K562 (cell line): ENCODE measurements at places on chromosomes 1 and 21. TPM values are rescaled to one million over a fixed set of nuclear protein-coding genes. Genes with fewer than 3 reads are reported as not detected.

GRCh38 chr1:71068325-71069240 lies 12.3 kb downstream of the ZRANB2 start:
- no peak for DNase-seq

GRCh38 chr1:244735876-244736561 lies 83.1 kb downstream of the DESI2 start:
- DNase-seq, result no peak

GRCh38 chr1:11842154-11843041 lies 5.2 kb downstream of the NPPA start:
- DNase-seq, result peak; percentile 93

DNA sequence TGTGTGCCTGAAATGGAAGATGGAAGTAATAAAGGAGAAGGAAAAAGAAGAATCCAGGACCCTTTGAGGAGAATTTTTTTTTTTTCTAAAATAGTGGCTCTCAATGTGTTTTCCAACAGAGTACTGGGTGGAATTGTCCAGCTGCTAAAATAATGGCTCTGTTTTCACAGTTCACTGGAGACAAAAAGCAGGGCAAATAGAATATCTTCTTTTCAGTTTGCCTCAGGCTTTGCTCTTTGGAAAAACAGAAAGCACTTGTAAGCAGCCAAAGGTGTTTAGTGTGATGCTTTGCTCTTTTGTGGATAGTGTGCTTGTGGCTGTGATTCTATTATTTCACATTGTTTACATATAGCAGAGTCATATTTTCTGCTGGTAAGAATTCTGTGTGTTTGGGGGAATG lies 77.4 kb upstream of the MROH9 start:
- DNase-seq, result no peak

- DNase-seq, result no peak
Observed at GRCh38 chr1:99963041-99963795, 6.6 kb upstream of the SLC35A3 start.

DNA sequence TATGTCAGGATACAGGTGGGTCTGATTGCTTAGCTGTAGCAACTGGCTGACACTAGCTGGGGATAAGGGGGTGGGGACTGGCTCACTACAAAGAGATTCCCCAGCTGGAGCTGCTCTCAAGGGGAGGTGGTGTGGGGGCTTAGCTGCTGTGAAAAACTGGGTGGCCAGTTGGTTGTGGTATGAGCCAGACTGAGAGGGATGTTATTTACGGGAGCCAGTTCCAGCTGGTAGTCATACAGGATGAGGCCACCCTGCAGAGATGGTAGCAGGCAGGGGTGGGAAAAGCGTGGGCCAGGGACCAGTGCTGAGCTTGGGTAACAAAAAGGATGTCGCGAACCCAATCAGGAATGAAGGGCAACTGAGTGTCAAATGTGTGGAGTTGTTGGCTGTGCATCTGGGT lies 204.0 kb upstream of the C21orf91 start:
- no peak for DNase-seq

- no peak for DNase-seq
Observed at GRCh38 chr1:51578383-51579109, 38.3 kb upstream of the OSBPL9 start.

DNA sequence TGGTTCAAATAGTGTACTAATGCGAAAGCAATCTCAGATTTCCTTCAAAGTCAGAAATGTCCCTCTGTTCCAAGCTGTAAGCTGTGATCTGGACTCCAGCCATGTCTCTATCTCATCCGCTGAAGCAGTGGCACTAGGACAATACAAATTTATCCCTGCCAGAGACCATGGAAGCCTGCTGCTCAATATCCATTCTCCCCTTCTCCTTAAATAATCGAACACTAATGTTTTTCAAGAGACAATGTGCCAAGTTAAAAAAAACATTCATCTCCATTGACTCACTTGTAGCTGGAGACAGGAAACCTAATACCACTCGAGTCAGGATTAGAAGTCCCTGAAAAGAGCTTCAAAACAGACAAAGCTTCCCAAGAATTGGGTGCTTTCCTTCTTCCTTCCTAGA lies 38.5 kb upstream of the PGBD5 start:
- no peak for DNase-seq

GRCh38 chr1:50930965-50931737 lies 28.9 kb downstream of the FAF1 start:
- no peak for DNase-seq

DNA sequence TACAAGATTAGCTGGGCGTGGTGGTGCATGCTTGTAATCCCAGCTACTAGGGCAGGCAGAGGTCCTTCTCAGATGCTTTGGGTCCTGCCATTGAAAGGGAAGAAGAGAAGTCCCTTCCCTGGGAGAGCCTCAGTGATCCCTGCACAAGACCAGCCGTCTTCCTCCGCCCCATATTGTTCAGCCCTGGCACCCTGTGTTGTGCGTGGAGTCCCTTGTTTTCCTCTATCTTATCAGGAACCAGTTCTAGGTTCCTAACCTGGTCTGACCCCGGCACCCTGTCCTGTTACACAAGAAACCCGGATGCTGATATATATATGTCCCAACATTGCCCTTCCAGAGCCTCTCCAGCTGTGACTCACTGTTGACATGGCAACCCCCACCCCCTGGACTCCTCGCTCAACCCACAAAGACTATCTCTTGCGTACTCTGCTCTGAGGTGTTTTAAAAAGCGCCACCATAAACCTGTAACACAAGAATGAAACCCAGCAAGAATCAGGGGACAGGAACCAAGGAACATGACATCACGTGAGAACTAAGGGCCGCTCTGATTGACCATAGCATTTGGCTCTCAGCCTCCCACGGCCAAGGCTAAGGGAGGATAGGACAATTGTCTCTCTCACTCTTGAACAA lies 4.8 kb downstream of the MX2 start:
- DNase-seq, result peak; percentile 65

- no peak for DNase-seq
Observed at GRCh38 chr1:12734651-12735050, 11.3 kb upstream of the CFAP107 start.

- DNase-seq, result peak; percentile 63
Observed at GRCh38 chr1:160954158-160955104, at the start of gene ITLN2. Gene ITLN2, minus strand, starts transcription at chr1:160954809. Its CDS starts 68 bp downstream, at chr1:160954741.

- peak; percentile 37 for DNase-seq
Observed at GRCh38 chr21:44568667-44569556, 4.6 kb upstream of the KRTAP10-4 start.

DNA sequence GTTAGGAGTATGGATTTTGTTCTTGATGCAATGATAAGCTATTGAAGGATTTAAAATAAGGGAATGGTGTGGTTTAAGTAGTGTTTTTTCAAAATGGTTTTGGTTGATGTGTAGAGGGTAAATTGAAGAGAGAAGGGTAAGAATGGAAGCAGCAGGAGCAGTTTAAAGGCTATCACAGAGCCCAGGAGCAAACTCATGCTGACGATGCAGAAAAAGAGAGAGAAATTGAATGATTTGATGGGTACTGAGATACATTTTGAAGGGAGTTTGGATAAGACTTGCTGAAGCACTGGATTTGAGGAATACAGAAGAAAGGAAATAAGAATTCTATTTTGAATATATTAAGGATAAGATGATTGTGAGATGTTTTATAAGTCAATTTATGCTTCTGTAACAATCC lies 300.8 kb upstream of the LYPLAL1 start:
- no peak for DNase-seq

- DNase-seq, result no peak
Observed at GRCh38 chr21:34779860-34780259, 111.1 kb downstream of the CLIC6 start.

GRCh38 chr1:61207416-61207815 lies 125.1 kb downstream of the NFIA start:
- DNase-seq, result no peak

DNA sequence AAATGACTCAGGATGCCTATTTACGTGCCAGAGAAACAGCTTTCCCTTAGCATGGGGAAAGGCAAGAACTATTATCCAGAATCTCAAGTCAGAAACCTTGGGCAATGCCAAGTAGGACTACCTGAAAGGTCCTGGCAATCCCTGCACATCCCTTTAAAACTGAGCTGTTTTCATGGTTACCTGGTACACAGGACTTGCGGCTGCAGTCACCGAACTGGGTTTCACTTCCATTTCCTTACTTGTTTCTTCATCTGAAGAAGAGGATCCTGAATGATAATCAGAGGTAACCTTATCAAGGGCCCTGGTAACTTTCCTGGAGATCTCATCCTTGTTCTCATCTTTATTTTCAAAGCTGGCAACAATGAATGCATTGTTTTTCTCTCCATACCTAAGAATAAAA lies 14.3 kb downstream of the BTG3 start:
- DNase-seq, result no peak

DNA sequence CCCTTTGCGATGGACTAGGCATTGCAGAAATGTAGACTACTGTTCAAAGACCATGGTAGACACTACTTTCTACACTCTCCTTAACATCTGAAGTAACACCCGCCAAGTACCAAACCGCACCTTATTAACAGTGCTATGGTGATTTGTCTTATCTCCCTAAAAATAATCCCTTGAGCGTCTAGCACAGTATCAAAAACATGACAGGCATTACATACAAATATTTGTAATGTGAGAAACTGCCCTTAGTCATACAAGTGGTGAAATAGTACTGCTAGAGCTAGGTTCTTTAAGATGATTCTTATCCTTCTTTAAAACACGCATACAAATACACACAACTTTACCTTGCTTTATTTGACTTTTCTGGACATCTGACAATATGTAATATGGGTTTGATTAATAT lies 27.2 kb downstream of the PUM1 start:
- no peak for DNase-seq

GRCh38 chr21:45515241-45516061 lies 26.8 kb downstream of the SLC19A1 start:
- DNase-seq, result no peak

DNA sequence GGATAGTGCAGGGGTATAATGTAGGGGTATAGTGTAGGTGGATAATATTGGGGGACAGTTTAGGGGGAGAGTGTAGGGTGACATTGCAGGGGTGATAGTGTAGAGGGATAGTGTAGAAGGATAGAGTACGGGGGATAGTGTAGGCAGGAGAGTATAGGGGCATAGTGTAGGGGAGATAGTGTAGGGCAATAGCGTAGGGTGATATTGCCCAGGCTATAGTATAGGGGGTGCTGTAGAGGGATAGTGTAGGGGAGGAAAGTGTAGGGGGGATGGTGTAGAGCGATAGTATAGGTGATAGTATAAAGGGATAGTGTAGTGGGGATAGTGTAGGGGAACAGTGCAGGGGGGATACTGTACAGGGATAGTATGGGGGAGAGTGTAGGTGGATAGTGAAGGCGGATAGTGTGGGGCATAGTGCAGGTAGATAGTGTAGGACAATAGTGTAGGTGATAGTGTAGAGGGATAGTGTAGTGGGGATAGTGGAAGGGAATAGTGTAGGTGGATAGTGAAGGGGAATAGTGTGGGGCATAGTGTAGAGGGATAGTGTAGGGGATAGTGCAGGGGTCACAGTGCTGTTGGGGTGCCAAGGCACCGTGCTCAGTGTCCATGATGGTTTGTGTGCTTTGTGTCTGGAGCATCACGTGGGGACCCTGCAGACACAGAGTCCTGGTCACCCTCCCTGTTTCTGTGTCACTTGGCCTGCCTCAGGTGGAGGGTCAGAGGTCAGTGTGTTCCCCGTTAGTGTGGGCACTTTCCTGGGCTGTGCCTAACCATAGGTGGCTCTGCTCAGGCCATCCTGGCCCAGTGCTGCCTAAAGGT lies 10.5 kb upstream of the ARF1 start:
- DNase-seq, result no peak

- no peak for DNase-seq
Observed at GRCh38 chr1:200653022-200653462, 16.7 kb downstream of the DDX59 start.

DNA sequence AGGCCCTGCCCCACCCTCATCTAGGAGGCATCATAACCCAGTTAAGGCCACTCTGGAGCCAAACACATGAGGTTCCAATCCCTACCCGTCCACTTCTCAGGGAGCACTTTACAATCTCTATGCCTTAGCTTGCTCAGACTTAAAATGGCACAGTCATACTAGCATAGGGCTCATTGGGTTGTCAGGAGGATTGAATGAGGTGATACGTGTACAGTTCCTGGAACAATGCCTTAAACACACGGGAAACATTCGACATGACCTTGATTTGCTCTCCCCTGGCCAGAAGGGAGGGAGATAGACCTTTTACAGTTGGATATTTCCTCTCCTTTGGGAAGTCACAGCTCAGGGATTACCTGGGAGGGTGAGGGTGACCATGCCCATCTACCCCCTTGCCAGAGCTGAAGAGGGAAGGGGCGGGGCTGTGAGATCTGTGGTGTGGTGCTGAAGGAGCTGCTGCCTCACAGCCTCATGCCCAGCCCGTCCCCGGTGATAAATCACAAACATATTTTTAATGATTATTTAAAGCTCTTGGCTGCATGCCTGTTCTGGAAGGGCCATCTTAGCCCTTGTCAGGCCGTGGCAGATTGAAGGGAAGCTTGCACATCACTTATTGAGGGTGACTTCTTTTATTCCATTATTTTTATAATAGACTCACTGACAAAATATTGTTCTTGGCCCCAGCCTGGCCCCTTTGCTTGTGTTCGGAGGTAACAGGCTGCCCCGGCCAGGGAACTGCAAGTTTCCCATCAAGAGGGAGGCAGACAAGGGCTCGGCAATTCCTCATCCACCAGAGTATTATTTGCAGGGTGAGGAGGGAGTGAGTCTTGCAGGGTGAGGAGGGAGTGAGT lies 83.4 kb downstream of the FOXD2 start:
- DNase-seq, result no peak

DNA sequence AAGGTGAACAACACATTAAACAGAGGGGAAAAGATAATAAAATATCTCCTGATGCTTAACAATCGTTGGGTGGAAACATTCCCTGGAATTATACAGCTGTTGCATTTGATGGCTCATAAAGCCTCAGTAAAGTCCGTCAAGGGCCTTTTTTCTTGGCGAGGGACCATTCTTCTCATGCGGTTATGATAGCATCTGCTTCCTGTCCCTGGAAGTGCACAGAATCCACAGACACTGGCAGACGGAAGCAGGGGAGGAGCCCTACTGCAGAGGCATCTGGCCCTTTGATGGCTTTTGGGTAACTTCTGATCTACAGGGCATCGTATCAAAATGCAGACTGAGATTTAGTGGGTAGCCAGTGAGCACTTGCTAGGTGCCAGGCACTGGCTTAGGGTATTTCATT lies 286.9 kb downstream of the KIF26B start:
- no peak for DNase-seq

DNA sequence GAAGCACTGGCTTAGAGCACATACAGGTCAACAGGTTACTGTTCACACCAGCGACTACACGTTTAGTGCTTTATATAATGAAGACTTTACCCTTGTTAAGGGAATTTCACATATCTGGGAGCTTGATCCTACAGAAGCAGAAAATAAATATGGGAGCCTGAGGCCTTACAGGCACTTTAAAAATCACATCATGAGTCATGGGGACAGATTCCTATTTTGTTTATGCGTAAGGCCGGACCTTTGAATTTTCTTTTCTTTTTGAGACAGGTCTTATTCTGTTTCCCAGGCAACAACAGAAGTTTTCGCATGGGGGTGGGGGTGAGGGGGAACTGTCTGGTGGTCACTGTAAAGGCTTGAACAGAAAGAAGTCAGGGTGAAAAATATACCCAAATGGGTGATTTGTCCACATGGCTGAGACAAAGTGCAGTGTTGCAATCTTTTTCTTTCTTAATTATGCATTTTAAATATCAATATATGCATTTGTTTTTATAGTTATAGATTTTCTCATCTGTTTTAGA lies 276.7 kb downstream of the KCNH1 start:
- no peak for DNase-seq

PTAFR gene
- 0.36 and 0.55 TPM in 2 replicates for total RNA-seq

MMP23B gene
- 0.38 and 1.3 TPM in 2 replicates for total RNA-seq

SEC16B gene
- total RNA-seq, result not detected in 2 replicates

DCST1 gene
- not detected in 2 replicates for total RNA-seq
